ENCODE measurements at places on chromosomes 16 and 17. TPM values are rescaled to one million over a fixed set of nuclear protein-coding genes. Genes with fewer than 3 reads are reported as not detected.

TNFRSF17 gene
- not detected for total RNA-seq

FOXJ1 gene
- not detected for total RNA-seq

TCF25 gene
- 146 TPM for total RNA-seq

SOX15 gene
- total RNA-seq, result 0.52 TPM

MAF gene
- total RNA-seq, result 2.5 TPM

CHP2 gene
- not detected for total RNA-seq

HSF4 gene
- 0.13 TPM for total RNA-seq

NUPR1 gene
- 21.2 TPM for total RNA-seq

LRRC59 gene
- total RNA-seq, result 210 TPM

KCNJ18 gene
- total RNA-seq, result not detected

ITGAD gene
- not detected for total RNA-seq

KIF2B gene
- not detected for total RNA-seq

CCDC40 gene
- total RNA-seq, result 0.91 TPM

SLFN5 gene
- total RNA-seq, result 49.8 TPM

KRTAP1-5 gene
- 10.1 TPM for total RNA-seq

ALOXE3 gene
- total RNA-seq, result not detected

MSLN gene
- not detected for total RNA-seq

KRT24 gene
- total RNA-seq, result not detected

TM4SF5 gene
- not detected for total RNA-seq

CDRT15 gene
- total RNA-seq, result not detected

TAOK2 gene
- total RNA-seq, result 29.0 TPM

CYGB gene
- 92.3 TPM for total RNA-seq

HS3ST2 gene
- not detected for total RNA-seq

STAT5A gene
- total RNA-seq, result 18.5 TPM

PTGES3L gene
- total RNA-seq, result 0.52 TPM

FMNL1 gene
- total RNA-seq, result 2.3 TPM

CD300E gene
- total RNA-seq, result not detected

SPEM3 gene
- not detected for total RNA-seq

KANSL1 gene
- 58.4 TPM for total RNA-seq

ZNF287 gene
- total RNA-seq, result 5.0 TPM

MEOX1 gene
- not detected for total RNA-seq

NPIPA5 gene
- total RNA-seq, result 0.52 TPM

HOXB6 gene
- total RNA-seq, result 64.5 TPM

DNAI2 gene
- not detected for total RNA-seq

GJC1 gene
- 23.2 TPM for total RNA-seq

MYH10 gene
- 62.6 TPM for total RNA-seq

CHD9NB gene
- 1.2 TPM for total RNA-seq

CARD14 gene
- not detected for total RNA-seq

SPN gene
- not detected for total RNA-seq

TRAP1 gene
- total RNA-seq, result 76.5 TPM

KCNJ2 gene
- 1.7 TPM for total RNA-seq

CIBAR2 gene
- not detected for total RNA-seq

DRC7 gene
- not detected for total RNA-seq

RNF135 gene
- total RNA-seq, result 14.6 TPM

Data from epithelial cell of alveolus of lung (primary cell).